ENCODE measurements at places on chromosomes 16 and 17.
A peak's percentile ranks its signal among the peaks of the same experiment; 100 is the strongest.

GRCh38 chr16:75231570-75231969 lies 12.8 kb downstream of the CTRB1 start:
- DNase-seq, result no peak

- no peak for DNase-seq
These were observed 29.1 kb downstream of the HS3ST3A1 start for GRCh38 chr17:13572581-13572980.

DNA sequence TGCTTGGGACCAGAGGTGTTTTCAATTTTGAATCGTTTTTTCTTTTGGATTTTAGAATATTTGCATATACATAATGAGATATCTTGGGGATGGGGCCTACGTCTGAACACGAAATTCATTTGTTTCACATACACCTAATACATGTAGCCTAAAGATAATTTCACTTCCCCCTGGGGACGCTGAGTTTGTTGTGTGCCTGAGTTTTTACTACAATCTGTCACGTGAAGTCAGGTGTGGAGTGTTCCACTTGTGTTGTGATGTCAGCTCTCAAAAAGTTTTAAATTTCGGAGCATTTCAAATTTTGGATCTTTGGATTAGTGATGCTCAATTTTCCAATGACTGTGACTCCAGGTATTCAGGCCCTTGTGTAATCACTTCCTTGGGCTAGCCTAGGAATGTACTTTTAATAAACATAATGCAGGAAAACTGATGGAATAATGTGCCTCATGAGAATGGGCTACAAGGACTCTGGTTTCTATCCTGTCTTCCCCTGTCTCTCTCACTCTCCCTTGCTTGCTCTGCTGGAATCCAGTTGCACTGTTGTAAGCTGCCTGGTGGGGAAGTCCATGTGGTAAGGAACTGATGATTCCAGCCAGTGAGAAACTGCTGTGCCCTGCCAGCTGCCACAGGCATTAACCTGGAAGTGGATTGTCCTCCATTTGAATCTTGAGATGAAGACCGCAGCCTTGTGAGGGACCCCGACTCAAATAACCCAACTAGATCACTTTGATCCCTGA lies 403.8 kb downstream of the SHISA9 start:
- no peak for DNase-seq

- peak; percentile 37 for DNase-seq
These were observed 5.3 kb upstream of the WIPI1 start for GRCh38 chr17:68462381-68463210.

- DNase-seq, result no peak
These were observed 542 bp downstream of the CBX4 start for GRCh38 chr17:79838522-79839274.

DNA sequence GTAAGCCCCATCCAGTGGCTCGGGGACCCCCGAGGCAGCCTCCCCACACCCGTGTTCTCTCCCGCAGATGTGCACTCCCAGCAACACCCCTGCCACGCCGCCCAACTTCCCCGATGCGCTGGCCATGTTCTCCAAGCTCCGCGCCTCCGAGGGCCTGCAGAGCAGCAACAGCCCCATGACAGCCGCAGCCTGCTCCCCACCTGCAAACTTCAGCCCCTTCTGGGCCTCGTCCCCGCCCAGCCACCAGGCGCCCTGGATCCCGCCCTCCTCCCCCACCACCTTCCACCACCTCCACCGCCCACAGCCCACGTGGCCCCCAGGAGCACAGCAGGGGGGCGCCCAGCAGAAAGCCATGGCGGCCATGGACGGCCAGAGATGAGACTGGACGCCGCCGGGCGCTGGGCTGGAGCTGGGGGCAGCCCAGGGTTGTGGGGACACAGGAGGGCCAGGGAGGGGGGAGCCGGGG lies 5.0 kb downstream of the UBALD2 start:
- no peak for DNase-seq

- DNase-seq, result no peak
These were observed 6.0 kb downstream of the HELZ start for GRCh38 chr17:67238991-67239390.

GRCh38 chr17:80575057-80575875 lies 30.6 kb downstream of the RPTOR start:
- peak; percentile 79 for DNase-seq

GRCh38 chr17:77245162-77245926 lies 104.6 kb downstream of the SEC14L1 start:
- no peak for DNase-seq

- peak; percentile 20 for DNase-seq
These were observed 5.7 kb downstream of the DLG4 start for GRCh38 chr17:7213895-7214299.

GRCh38 chr16:68452176-68452575 lies 3.9 kb upstream of the SMPD3 start:
- no peak for DNase-seq

DNA sequence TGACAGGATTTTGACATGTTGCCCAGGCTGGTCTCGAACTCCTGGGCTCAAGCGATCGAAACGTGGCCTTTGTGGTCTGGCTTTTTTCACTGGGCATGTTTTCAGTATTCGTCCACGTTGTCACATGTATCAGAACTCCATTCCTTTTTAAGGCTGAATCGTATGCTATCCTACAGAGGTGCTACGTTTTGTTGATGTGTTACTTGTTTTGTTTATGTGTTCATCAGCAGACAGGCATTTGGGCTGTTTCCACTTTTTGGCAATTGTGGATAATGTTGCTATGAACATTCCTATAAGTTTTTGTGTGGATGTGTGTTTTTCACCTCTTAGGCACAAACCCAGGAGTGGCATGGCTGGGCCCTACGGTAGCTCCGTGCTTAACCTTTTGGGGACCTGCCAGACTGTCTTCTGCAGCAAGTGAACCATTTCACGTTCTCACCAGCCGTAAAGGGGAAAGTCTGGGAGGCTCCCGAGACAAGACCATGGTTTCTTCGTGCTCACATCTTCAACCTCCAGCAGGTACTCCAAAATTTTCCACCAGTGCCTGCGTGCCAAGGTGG lies 26.9 kb downstream of the ADCY9 start:
- no peak for DNase-seq

DNA sequence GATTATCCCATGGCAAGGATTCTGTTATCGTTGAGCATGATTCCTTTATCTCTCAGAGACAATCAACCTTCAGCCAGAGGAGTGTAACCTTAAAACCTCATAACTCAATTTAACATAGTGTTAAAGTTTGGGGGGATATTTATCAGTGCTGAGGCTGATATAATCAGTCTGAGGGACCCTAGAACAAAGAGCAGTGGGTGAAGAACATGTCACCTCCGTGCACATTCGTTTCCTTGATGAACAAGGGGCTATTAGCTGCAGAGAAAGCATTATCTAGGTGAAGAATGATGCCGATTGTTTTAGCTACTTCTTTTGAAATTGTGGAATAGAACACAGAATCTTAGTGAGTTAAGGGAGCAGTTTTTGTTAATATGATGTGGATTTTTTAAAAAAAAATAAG lies 99.1 kb downstream of the SKAP1 start:
- DNase-seq, result no peak
